ENCODE measurements at places on chromosomes 13 and 19. TPM values are rescaled to one million over a fixed set of nuclear protein-coding genes. Genes with fewer than 3 reads are reported as not detected.
A peak's percentile ranks its signal among the peaks of the same experiment; 100 is the strongest.

GRCh38 chr13:25778365-25778764, 273.5 kb downstream of the SHISA2 start:
- DNase-seq, result no peak

GRCh38 chr13:27783111-27783510, 9.2 kb upstream of the GSX1 start:
- DNase-seq, result no peak

DNA sequence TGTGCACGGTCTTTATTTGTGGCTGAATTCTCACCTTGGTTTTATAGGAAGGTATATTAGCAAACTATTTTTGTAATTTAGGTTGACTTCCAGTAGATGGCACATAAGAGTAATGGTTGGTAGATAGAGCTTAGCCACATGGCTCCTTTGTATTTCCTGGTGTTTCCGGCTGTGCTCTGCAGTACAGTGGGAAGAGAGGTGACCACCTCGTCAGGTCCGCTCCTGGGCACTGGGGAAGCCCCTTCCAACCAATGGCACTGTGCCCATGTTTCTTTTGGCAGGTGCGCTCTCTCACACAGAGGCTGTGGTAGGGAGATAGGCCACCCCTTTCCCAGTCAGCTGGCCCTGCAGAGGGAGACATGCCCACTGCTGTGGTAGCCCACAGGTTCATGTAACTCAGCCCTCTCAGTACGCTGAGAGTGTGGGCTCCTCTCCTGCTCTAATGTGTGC, 74.3 kb upstream of the ATP12A start:
- no peak for DNase-seq

COX6B2 gene
- 1.4 TPM for polyA plus RNA-seq

- DNase-seq, result no peak
Measured at GRCh38 chr13:93751117-93751516, 524.5 kb downstream of the GPC6 start.

PTPRH gene
- 0.27 TPM for polyA plus RNA-seq

DNA sequence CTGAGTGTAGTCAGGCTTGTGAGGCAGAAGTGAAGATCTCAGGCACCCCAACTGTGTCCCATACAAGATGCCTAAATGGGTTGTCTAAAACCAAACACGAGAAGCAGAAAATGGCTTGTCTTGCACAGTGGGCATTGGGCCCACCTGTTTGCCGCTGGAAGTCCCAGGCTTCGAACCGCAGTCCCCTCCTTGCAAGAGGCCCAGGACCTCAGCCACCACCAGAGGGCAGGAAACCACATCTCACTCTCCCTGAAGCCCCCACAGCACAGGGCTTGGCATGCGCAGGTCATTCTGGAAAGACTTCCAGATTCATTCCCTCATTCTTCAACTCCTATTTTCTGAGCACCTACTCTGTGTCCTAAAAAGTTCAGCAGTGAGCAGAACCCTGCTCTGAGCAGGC, 973.7 kb downstream of the UQCRFS1 start:
- DNase-seq, result no peak

RPS16 gene
- polyA plus RNA-seq, result 1,344 TPM

PKN1 gene
- polyA plus RNA-seq, result 104 TPM

KLF1 gene
- polyA plus RNA-seq, result 0.64 TPM

- DNase-seq, result peak; percentile 70
Measured at GRCh38 chr19:13051557-13052165, 51.0 kb downstream of the LYL1 start.

DNA sequence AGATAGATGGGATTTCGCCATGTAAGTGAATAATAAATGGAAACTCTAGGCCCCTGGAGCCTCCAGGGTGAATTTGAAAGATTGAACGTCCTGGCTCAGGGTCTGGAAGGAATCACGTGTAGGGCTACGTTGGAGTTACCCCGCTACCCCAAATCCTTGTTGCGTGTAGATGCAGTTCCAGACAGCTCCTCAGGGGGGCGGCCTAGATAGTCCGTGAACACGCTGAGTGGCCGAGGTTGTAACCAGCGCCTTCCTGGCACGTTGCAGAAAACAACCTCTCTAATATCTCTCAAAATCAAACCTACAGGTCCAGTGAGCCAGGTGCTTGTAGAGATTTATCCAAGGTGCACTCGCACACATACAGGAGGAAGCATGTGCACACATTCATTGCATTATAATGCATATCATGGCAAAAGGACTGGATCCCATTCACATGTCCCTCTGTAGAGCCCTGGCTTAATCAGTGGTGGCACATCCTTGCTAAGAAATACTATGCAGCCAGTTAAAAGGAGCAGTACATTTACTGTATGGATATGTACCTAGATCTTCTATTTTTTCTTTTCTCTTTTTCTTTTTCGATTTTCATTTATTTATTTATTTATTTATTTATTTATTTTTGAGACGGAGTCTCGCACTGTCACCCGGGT, 2.5 kb upstream of the KEAP1 start:
- DNase-seq, result no peak

GRCh38 chr19:4268816-4269430, 10.1 kb upstream of the SHD start:
- DNase-seq, result no peak

LGALS14 gene
- 0.37 TPM for polyA plus RNA-seq

DNA sequence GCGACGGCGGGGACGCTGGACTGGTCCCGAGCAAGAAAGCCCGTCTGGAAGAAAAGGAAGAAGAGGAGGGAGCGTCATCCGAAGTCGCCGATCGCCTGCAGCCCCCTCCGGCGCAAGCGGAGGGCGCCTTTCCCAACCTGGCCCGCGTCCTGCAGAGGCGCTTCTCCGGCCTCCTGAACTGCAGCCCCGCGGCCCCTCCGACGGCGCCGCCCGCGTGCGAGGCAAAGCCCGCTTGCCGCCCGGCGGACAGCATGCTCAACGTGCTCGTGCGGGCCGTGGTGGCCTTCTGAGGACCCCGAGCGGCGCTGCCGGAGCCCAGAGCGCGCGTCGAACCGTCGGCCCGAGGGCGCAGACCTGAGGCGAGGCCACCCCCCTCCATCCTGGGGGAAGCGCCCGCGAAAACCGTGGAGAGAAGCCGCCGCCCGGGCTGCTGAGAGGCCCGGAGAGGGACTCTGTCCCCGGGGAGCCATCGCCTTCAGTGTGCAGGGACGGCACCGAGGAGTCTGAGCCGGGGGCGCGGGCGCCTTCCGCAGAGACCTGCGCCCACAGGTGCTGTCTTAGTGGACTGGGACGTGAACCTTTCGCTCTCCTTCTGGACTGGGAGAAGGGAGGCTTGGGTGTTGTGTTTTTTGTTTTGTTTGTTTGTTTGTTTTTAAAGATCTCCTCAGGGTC, 3.5 kb downstream of the IER2 start:
- DNase-seq, result peak; percentile 40

- DNase-seq, result no peak
Measured at GRCh38 chr19:58044886-58045285, 11.1 kb downstream of the ZSCAN1 start.

DNA sequence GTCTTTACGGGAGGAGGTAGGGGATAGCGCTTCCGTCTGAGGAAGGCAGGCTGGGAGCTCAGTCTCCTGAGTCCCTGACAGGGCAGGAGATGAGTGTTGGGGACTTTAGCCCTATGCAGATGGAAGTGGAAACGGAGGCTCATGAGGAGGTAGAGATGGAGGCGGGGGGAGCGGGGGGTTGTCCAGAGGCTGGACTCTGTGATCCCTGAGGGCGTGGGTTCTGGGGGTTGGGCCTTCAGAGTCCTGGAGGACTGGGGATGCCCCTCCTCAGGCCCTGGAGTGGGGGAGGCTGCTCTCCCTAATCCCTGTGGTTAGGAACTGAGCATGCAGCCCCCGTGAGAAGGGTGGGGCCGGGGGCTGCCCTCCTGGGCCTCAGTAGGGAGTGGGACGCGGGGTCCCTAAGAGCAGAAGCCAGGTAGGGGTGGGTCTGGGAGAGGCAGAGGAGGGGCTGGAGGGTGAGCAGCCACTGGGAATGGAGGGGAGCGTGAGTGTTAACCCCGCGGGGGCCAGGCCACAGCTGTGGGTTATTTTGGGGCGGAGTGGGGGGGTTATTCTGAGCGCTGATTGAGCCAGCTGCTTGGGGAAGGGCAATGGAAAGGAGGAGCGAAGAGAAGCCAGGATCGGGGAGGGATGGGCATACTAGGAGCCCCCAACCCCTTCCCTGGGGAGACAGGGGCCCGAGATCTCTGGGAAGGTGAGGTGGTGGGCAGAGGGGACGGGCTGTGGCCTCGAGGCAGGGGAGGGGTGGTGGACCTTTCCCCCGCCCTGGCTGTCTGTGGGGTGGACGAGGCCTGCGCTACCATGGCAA, 2.8 kb downstream of the GRIN2D start:
- no peak for DNase-seq

DNA sequence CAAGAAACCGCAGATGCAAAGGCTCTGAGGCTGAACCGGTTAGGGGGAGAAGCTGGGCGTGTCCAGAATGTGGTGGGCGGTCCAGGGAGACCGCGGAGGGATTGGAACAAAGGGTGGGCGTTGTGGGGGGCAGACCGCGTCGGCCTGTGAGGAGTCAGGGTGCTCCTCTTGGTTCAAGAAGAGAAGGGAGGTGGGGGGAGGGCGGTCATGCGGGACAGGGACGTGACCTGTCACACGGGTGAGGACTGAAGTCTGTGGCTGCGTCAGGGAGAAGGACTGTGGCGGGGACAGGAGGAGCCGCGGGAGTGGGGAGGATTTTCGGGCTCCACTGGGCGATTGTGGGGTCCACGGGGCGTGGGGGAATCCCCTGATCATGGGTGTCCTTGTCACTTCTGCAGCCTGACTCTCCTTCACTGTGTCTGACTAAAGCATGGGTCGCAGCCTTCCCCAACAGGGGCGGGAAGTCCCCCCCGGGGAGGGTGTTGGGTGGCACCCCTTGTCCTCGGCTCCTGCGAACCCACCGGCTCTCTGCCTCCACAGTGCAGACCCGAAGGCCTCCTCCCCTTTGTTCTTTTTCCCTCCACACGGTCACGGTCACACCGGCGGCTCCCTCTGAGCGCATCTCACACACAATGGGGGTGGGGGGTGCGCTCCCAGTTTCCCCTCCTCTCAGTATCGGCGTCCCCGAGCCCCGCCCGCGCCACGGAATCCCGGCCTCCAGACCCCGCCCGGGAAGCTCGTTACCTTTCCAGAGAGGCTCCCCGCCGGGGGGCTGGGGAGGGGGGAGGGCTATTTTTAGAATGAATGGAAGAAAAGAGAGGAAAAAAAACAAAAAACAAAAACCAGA, 16.4 kb upstream of the KCNN1 start:
- DNase-seq, result no peak

Data from right lung (tissue), 10 donors.